C1 segment of cervical spinal cord (tissue), 14 donors: ENCODE measurements at places on chromosomes 5 and 9.

GRCh38 chr5:136924490-136924889 is 559.1 kb upstream of the TRPC7 start:
- DNase-seq = no peak

GRCh38 chr9:97556036-97556720 is 54.7 kb downstream of the TMOD1 start:
- no peak for DNase-seq

- DNase-seq = no peak
These were observed 48.7 kb upstream of the HOMER1 start for GRCh38 chr5:79562351-79563246.

GRCh38 chr9:137716694-137717287 is 98.0 kb downstream of the EHMT1 start:
- DNase-seq = no peak

DNA sequence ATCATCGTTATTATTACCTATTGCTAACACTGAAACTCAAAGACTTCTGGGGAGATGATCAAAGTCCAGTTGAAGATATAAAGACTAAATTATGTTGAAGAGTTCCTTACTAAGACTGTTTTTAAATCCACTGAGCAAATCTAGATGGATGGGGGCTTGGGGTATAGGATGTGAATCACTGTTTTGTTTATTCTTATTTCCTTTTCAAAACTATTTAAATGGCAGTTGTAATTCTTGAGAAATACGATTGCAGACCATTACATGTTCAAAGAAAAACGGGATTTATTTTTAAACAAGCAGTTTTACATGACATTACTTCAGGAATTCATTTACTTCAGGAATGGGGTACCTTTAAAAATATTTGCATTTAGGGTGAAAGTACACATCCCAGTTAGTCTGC is 4.3 kb downstream of the RASGRF2 start:
- DNase-seq = no peak

- DNase-seq = no peak
These were observed 1.7 kb downstream of the MBLAC2 start for GRCh38 chr5:90472783-90473395.

DNA sequence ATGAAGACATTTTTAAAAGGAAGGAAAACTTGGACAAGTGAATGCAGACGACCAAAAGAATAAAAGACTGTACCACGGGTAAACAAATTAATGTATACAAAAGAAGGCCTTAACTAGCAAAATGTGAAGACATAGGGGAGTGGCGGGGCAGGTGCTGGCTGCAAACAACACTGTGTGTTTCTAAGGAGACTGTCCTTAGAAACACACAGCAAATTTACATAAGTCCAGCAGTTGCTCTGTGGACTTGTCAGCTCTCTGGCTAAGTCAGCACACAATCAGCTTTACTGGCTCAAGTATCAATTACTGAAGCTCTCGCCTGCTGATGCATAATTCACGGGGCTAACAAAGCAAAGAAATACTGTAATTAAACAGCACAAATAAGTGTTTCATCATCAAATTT is 24.8 kb downstream of the PTBP3 start:
- DNase-seq = no peak

GRCh38 chr9:4734150-4734549 is 6.9 kb downstream of the AK3 start:
- no peak for DNase-seq

DNA sequence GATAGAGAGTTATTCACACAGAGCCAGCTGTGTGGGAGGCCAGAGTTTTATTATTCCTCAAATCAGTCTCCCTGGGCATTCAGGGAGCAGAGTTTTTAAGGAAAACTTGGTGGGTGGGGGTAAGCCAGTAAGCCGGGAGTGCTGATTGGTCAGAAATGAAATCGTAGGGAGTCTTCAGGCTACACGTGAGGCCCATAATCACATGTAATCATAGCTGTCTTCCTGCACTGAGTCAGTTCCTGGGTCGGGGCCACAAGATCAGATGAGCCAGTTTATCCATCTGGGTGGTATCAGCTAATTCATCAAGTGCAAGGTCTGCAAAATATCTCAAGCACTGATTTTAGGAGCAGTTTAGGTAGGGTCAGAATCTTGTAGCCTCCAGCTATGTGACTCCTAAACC is 10.8 kb upstream of the TTC39B start:
- DNase-seq = no peak

- no peak for DNase-seq
These were observed 25.7 kb downstream of the PUM3 start for GRCh38 chr9:2817999-2818803.

GRCh38 chr5:135105105-135105484 is 71.1 kb upstream of the PITX1 start:
- no peak for DNase-seq

DNA sequence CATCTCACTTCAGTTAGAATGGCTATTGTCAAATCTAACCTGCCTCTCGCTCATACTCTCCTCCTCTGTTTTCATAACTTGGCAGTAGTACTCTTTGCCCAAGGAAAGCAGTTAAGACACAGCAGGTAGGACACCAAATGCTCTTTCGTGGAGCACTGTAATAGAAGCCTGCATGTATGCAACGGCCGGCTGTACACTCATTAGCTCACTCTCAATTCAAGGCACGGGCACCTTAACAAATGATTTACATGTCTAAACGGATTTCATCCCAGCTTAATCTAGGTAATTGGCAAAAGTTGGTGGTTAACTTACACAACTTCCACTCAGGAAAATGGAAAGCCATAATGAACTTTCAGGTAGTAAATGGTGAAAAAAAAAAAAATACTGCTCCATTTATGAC is 14.9 kb downstream of the DEPDC1B start:
- no peak for DNase-seq

DNA sequence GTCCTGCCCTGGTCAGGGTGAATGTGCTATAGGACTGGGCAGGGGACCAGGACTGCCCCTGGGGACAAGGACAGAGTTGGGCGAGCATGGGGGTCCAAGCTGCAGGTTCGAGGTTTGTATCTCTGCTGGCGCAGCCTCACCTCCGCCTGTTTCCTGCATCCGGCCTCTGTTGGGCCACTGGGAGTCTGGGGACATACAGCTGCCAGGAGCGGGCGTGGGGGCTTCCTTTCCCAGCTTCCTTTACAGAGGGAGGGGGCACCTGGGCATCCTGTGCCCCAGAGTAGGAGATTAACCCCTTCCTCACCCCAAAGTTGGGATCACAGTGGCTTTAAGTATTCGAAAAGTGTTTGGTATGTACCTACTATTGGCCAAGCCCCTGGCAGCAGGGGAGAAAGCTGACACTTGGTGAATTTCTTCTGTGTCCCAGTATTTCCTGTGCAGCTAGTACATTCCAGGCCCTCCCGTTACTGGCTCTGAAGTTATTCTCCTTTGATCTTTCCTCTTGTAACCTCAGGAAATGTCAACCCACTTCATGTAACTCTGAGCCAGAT is 19.0 kb downstream of the OLFML2A start:
- DNase-seq = no peak

GRCh38 chr5:107764976-107765804 is 94.5 kb upstream of the EFNA5 start:
- no peak for DNase-seq

DNA sequence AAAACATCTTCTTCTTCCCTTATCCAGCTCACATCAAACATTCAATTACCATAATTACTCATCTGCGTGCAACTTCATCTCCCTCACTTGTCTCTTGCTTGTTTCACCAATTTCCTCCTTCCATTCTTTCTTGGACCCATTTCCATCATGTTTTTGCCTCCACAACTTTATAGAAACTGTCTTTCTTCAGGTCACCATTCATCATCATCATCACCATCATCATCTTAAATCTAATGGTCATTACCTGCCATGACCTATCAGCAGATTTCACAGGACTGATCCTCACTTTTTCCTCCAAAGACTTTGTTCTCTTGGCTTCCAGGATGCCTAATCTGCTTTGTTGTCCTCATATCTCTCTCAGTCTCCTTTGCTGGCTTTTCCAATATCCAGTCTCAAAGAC is 495.6 kb downstream of the DNAH5 start:
- DNase-seq = no peak

DNA sequence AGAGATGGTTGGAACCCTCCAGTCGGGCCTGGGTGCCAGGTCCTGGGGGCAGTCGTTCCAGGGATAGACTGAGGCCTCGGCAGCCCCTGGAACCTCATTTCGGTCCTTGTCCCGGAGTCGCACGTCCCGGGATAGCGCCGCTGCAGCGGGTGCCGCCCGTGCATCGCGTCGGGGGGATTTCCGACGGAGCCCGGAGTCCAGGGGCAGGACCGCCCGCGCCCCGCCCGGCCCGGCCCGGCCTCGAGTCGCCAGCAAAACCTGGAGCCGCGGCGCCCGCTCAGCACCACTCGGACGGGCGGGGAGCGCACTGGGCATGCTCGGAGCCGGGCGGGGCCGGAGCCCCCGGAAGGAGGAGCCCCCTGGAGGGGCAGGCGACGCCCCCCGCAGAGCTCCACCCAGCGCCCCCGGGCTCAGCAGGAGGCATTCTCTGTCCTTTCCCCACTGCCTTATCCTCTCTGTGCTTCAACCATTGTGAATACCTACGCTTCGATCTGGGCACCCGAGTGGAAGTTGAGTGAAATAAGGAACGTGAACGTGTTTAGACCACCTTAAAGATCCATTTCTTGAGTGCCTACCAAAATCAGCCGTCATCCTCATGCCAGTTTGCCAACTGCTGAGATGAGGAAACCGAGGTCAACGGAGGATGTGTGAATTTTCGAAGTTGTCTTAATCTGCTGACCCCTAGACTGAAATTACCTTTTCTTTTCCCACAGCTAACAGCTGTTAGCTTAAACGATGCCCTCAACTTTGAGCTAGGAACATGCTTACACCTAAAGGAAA is 1.7 kb upstream of the PTPN3 start:
- no peak for DNase-seq

- no peak for DNase-seq
These were observed 314.1 kb upstream of the KIF2A start for GRCh38 chr5:61991866-61992265.

DNA sequence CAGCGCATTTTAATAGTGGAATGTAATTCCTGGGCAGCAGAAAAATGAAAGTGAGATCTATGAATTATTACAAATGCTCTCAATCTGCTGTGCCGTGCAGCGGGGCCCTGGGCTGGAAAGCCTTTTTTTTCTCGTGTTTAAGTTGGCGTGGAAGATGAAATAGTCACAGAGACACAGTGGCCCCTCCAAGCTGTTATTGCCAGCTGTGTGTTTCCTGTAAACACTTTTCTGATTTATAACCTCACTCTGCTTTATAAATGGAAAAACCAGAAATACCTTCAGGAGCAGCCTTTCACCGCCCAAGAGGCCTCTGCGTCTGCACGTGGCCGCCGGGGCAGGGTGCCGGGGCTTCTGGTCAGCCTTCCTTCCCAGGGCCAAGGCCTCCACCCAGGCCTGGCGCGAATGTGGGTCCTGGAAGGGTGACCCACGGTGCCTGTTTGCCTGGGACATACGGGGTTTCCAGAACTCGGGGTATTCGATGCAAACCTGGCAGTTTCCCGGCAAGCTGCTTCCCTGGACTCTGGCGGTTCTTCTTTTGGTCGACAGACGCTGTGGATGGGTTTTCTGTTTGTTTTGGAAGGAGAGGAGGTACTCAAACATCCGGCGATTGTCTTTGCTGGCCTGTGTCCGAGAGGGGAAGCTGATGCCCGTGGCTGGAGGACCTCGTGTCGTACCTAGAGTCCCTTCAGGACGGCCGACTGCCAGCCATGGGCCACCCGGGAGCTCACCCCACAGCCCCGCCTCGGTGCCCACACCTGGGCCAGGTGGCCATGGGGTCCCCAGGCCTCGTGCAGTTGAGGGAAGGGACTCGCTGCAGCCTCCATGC is 256.7 kb downstream of the PARP8 start:
- no peak for DNase-seq

- DNase-seq = no peak
These were observed 7.9 kb downstream of the CYSTM1 start for GRCh38 chr5:140182803-140183367.

- DNase-seq = no peak
These were observed 130.8 kb downstream of the ZNF354C start for GRCh38 chr5:179190851-179191505.

DNA sequence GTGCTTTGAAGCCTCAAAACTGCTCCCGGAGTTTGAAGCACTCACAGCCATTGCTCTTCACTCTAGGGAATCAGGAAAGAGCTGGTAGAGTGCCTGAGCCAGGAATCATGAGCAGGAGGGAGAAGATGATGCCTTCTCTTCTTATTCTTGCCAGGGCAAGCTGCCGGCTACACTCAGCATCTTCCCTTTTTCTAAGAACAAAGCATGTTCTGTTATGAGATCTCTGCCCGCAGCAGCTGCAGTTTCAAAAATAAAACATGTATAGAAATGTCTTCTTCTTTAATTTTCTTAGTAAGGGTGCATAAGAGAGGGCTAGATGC is 57.9 kb upstream of the RICTOR start:
- DNase-seq = peak; percentile 10

- DNase-seq = no peak
These were observed 379.7 kb downstream of the TMEM38B start for GRCh38 chr9:106074006-106074405.

DNA sequence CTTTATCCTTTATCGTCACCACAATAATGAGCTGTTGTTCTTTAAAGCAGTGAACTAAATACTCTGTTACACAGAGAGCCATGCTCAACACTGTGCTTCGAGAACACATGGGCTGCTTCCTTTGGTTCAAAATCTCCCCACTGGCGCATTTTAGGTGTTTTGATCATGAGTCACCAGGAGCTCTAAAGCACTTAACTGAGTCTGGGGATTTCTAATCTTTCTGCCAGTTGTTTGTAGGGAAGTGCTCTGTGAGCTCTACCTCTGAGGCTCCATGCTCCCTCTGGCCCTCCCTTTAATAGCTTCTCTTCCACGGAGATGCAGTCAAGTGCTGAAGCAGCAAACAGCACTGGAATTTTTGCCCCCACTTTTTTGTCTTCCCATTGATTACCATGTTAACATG is 17.0 kb downstream of the ERAP2 start:
- no peak for DNase-seq

GRCh38 chr5:106691701-106692100 is 979.0 kb downstream of the EFNA5 start:
- no peak for DNase-seq

DNA sequence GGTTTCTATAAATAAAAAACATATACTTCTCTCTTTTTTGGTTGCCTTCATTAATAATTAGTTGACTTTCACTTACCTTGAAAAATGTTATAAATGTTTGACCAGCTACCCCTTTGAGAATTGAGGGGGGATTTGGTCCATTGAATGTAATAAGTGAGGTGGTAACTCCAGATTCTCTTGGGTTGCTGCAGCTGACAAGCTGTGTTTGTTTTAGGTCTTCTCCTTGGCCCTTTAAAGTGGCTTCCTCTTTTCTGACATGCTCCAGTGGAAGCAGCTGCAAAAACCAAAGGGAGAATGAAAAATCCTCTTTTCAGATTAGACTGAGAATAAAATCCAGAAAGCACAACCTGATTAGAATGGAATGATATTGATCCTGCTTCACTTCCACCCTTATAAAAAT is 410.5 kb downstream of the TMEM38B start:
- no peak for DNase-seq

- no peak for DNase-seq
These were observed 116.9 kb downstream of the ARRDC3 start for GRCh38 chr5:91266184-91266705.
